ENCODE measurements at places on chromosomes 6 and 20.
A peak's percentile ranks its signal among the peaks of the same experiment; 100 is the strongest.

- no peak for ATAC-seq
Measured at GRCh38 chr20:574297-574942, 30.8 kb upstream of the CSNK2A1 start.

DNA sequence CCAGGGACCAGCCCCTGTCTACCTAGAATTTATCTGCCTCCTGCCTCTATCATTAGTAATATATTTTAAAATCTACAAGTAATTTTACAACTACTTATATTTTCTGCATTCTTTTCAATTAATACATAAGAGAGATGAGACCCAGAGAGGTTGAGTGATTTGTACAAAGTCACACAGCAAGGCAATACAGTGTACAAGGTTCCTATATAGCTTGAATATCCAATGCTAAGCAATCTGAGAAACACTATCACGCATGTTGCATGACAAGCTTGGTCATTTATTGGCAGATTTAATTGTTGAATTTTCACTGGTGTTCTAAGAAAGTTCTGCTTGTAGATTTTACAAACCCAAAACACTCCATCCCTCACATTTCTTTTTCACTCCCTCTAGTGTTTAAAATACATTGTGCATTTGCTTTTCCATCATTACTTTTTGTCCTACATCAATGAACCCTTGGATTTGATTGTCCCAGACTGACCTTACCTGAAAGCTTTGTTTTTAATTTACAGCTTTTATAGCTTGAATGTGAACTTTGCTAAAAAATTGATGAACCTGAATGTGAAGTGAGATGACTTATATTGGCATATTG lies 520.9 kb upstream of the CITED2 start:
- ATAC-seq, result no peak

GRCh38 chr6:128882991-128883611 lies at the start of gene LAMA2:
Gene LAMA2 (plus strand): TSS chr6:128883138. CDS start chr6:128883246, 108 bp downstream.
- no peak for ATAC-seq

- no peak for ATAC-seq
Measured at GRCh38 chr6:45212976-45213375, 115.2 kb upstream of the RUNX2 start.

- ATAC-seq, result no peak
Measured at GRCh38 chr6:131183427-131184095, 48.3 kb downstream of the AKAP7 start.

- ATAC-seq, result no peak
Measured at GRCh38 chr6:77457720-77458349, 5.5 kb downstream of the HTR1B start.

DNA sequence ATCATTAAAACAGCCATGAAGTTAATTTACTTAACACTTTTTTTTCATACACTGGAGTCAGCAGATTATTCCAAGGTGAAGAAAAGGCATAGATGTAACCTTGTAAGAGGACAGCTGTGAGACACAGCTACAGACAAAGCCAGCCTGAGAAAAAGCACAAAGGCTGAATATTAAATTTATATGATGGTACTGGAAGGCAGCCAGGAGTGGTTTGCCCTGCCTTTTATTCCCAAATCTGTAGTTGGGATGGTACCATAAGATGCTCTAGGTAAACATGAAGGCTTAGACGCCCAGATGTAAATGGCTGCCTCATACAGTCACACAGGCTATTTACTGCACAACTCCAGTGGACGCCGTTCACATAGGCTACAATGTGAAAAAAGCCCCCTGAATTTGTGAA lies 42.1 kb upstream of the LOC128125822 start:
- no peak for ATAC-seq

- peak; percentile 85 for ATAC-seq
Measured at GRCh38 chr6:155126727-155127439, 131.8 kb downstream of the TIAM2 start.

- no peak for ATAC-seq
Measured at GRCh38 chr6:100726666-100727065, 154.5 kb downstream of the ASCC3 start.

GRCh38 chr6:56329271-56330050 lies 82.1 kb upstream of the COL21A1 start:
- no peak for ATAC-seq

- ATAC-seq, result no peak
Measured at GRCh38 chr6:118770835-118771234, 119.4 kb upstream of the CEP85L start.

DNA sequence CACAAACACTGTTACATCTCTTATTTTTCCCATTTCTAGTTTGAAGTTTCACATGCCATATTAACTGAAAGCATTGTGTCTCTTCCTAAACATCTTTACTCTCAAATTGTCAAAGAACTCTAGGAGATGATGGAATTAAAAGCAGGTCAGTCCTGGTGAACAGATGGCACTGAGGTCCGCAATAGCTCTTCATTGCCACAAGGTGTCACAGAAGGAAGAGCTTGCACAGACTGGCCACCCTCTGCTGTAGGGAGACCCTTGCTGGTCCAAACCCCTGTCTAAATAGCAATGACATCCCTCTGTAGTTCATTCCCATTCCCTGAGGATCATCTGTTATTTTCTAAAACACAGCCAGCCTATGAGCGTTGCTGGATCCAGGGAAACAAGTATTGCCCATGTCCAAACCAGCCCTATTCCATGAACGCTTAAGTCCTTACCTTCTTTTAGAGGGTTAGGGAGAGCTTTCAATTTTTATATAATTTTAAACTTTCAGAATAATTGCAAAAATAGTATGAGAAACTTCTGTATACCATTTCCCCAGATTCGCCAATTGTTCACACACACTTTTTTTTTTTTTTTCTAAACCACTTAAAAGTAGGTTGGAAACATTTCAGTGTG lies 10.1 kb upstream of the HDAC2 start:
- ATAC-seq, result no peak

- no peak for ATAC-seq
Measured at GRCh38 chr20:1369970-1370369, 22.9 kb downstream of the FKBP1A start.

DNA sequence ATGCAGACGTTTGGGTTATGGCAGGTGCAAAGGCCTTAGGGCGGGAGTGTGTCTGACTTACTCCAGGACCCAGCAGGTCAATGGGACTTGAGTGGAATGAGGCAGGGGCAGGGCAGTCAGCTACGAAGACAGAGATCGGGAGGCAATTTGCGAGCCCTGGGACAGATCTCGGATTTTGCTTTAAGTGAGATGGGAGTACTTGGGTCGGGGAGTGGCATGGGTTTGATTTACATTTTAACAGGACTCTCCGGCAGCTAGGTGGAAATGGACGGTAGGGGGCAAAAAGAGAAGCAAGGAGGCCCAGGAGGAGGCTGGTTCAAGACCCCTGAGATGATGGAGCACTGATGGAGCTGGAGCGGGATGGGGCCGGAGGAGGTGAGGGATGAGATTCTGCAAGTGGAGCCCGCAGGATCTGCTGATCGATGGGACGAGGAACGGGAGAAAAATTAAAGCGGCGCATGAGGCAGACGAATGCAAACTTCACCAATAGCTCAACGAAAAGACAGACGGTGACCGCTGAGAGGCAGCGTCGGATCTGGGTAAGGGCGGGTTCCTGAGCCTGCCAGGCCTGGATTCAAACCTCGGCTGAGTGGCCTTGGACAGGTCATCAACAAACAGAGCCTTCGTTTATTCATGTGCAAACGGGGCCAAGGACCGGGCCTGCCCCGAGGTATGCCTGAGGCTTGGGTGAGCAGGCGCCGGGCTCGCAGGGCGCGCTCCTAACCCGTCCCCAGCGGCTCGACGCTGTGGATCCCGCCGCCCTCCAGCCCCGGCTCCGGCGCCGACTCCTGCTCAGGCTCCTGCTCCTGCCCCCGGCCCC lies 756 bp upstream of the RBCK1 start:
- peak; percentile 78 for ATAC-seq

DNA sequence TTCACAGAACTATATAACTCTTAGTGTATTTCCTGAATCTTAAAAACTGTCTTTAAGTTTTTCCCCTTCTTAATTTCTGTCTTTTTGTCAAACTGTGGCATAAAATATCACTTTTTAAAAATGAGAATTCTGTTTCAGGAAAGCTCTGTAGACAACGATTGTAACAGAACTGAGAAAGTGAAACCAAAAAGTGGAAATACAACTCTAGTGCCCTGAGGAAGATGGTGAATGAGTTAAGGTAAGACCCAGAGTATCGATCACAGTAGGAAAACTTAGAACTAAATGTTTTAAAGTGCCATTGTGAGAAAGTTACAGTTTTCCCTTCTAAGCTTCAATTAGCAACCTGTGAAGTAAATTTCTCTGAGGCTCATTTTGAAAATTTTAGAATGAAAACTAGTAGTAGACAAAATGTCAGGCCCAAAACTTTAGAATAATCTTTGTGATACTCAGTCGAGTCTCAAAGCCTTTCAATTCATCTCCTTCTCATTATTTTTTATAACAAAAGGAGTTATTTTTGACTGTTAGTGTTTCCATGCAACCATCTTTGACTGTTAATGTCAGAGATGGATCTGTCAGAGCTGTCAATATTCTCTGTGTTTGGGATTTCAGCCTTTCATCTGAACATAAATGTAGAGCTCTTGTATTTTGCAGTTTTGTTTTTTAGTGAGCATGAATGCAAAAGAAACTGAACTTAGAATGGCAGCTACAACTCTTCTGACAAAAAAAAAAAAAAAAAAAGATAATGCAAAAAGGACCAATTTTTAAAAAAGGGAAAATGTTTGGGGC lies 19.0 kb upstream of the TRDN start:
- ATAC-seq, result no peak

GRCh38 chr6:109008537-109009235 lies 86.0 kb downstream of the SESN1 start:
- ATAC-seq, result no peak
